Neural cell (in vitro differentiated cells): ENCODE measurements at places on chromosomes 13 and 19. TPM values are rescaled to one million over a fixed set of nuclear protein-coding genes. Genes with fewer than 3 reads are reported as not detected.

The C1QTNF9 gene
- not detected in 2 replicates for polyA plus RNA-seq

The PROZ gene
- polyA plus RNA-seq = not detected in 2 replicates

The PPM1N gene
- 1.0 and 1.8 TPM in 2 replicates for polyA plus RNA-seq

The LRRC8E gene
- polyA plus RNA-seq = not detected in 2 replicates
